ENCODE measurements at places on chromosomes 2 and 18. TPM values are rescaled to one million over a fixed set of nuclear protein-coding genes. Genes with fewer than 3 reads are reported as not detected.

- peaks cover 60% of the 10 kb centered on the region for H3K27me3 ChIP-seq
- peaks cover 8% of the 10 kb centered on the region for H3K4me1 ChIP-seq
- no peak overlapping the region for H3K27ac ChIP-seq
- H3K36me3 ChIP-seq: no peaks in the 10 kb centered on the region
Measured at GRCh38 chr2:176074919-176075425, 8.8 kb downstream of the EVX2 start.

Gene DCC
- not detected for total RNA-seq

- no peaks in the 10 kb centered on the region for H3K4me1 ChIP-seq
- no peak overlapping the region for H3K4me3 ChIP-seq
- DNase-seq: no peak
- no peak overlapping the region for H3K27ac ChIP-seq
- H3K36me3 ChIP-seq: no peaks in the 10 kb centered on the region
- H3K27me3 ChIP-seq: peaks cover 29% of the 10 kb centered on the region
Measured at GRCh38 chr18:37568671-37569070, 3.1 kb upstream of the CELF4 start.

GRCh38 chr2:62814123-62814522 lies 108.6 kb downstream of the EHBP1 start:
- no peaks in the 10 kb centered on the region for H3K27me3 ChIP-seq
- no peak overlapping the region for H3K4me3 ChIP-seq
- peaks cover 18% of the 10 kb centered on the region for H3K4me1 ChIP-seq
- no peak overlapping the region for H3K27ac ChIP-seq
